ENCODE measurements at places on chromosomes 12 and 14.

DNA sequence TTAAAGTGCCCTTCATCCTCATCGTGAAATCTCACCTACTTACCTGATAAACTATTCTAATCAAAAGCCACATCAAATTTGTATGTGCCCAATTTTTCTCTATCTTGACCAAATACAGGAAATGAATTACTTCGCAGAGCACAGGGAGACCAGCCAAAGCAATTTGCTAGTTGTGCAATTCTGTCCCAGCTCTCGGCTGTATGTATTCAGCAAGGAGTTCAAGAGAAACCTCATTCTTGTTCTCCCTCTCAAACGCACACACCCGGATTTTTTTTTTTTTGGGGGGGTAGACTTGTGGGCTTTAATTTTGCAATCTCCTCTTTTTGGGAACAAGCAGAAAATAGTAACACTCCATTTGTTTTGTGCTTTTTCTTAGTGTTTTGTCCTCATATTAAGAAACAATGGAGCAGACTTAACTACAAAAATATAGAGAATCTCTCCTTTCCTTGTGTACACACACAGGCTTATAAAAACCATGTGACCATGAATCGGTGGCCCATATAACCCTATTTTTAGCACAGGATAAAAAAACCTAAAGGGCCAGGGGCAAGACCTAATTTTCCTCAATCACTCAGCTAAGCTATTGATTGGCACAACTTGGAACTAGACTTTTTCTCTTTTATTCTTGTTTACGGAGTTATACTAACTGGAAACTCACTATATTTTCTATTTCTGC is 64.2 kb downstream of the MBIP start:
- DNase-seq: no peak

GRCh38 chr14:56244138-56244789 is 126.1 kb downstream of the PELI2 start:
- DNase-seq: no peak

- DNase-seq: no peak
These were observed 219.5 kb downstream of the KIF26A start for GRCh38 chr14:104357689-104358527.

DNA sequence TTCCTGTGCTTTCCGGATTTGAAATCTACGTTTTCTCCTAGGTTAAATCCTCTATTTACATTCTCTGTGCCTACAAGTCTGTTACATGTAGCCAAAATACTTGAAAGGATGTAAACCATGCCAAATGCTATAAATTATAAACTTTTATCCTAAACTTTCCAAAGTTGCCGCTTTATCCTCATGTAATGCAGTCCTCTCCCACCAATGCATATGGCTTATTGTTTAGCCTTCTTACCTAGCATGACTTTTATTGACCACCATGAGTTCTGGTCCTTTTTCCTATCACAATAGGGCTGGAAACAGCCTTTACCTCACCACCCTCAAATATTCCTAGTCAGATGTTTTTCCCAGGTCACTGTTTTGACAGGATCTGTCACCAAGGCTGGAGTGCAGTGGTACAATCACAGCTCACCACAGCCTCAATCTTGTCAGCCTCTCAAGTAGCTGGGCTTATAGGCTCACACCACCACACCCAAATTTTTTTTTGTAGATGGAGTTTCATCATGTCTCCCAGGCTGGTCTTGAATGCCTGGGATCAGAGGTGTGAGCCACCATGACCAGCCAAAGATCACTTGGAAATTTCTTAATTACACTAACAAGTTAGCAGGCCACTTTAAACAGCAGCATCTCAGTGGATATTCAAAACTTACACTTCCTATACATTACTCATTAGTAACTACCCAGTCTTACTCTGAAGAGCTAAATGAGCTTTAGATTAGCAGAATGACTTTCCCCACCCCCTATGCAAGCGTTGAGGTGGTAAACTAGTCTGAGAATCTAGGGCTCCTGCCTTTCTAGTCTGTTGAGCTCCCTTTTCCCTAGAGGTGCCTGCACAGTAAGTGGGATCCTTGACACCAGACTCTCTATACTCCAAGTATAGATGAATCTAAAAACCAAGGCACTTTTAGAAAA is 4.1 kb downstream of the TUBA1B start:
- DNase-seq: no peak

DNA sequence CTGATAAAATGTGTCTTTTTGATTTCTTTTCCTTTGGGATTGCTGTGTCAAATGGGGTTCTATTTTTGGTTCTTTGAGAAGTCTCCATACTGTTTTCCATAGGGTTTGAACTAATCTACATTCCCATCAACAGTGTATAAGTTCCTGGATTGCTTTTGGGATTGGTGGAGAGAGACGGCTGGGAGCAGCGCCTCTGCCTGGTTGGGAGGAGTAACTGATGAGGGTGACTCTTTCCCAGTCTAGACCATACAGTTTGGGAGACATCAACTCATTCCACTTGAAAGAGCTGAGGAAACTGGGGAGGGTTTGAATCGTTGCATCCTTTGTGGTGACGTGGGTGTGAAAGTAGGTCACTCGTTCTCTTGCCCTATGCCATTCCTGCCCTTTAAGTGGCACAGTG is 42.3 kb upstream of the KCNA1 start:
- no peak for DNase-seq

DNA sequence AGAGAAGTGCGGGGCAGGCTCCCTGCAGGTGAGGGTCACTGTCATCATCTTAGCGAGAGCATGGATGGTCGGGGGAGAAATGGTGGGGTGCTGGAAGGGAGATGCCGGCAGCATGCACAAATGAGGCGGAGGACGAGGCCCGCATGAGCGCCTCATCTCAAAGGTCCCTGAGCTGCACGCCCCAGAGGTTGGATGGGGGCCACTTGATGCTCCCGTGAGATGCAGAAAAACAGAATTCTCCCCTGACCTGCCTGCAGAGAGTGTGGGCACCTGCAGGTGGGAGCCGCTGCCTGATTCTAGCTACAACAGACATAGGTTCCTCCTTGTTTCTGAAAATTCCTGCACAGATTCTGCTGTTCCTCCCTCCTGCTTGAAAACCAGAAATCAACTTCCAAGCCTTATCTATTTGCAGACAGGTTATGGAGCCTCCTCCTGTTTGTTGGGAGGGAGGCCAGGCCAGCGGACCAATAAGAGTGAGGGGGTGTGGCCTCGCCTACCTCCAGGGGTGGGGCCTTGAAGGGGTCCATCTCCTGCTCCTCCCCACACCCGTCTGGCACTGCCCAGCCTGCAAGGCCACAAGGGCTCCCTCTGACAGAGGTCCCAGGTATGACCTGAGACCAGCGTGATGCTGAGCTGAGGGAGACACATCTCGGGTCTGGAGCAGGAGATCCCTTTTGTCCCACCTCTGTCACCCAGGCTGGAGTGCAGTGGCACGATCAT is 67.2 kb downstream of the KDM2B start:
- DNase-seq: no peak

DNA sequence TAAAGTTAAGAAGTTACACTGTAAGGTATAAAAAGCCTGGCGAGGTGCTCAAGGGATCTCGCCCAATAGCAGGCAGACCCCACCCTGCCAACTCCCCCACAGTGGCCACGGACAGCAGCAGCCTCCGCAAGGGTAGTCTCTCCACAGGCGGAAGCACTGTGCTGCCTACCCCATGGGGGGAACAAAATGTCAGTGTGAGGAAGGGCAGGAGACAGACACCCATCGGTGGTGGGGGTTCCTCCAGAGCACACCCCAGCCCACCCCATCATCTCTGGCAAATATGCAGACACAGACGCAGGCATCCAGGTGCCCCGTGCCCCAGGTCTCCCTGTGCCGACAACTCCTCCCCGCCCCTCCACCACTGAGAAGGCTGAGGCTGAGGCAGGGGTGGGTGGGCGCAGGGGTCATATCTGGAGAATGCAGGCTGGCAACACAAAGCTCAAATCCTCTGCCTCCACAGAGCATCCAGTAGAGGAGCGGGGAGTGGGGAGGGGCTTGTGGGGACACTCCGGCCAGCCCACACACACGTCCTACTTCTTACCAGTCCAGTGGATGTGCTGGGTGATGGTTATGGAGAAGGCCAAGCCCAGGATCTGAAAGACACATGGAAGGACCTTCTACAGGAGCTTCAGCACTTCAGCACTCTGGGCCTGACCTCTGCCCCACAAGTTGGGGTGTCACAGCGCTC is 68.3 kb upstream of the DDX11 start:
- DNase-seq: no peak

DNA sequence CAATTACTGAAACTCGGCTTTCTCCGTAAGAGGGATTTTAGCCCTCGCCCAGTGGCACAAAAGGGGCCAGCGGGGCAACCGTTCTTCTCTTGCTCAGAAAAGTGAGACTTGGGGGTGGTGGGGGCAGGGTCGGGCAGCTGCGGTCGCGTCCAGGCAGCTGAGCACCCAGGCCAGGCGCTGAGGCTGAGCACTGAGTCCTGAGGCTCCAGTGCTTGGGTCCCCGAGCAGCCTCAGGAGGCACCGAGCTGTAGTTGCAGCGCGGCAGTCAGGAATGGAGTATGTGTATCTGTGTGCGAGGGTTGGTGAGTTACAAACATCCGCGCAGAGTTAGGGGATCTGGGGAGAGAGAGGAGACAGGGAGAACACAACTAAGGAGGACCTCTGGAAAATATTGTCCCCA is 4.1 kb upstream of the HOXC6 start:
- no peak for DNase-seq

GRCh38 chr14:24270537-24271133 is 762 bp downstream of the RABGGTA start:
- no peak for DNase-seq

DNA sequence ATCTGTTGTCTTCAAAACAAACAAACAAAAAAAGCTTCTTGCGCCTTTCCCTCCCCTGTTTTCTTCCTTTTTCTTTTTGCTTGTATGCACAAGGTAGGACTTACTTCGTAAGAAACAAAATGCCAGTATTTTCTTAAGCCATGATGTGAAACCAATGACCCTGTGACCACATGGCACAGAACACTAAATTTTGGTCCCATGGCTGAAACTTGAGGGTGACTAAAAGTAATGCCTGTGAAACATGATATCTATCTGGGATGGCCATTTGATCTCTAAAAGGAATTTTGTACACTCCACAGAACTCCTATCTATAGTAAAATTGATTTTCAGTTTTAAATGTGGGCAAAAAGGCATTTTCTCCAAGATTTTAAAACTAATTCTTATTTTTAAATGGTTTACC is 63.6 kb downstream of the PAPOLA start:
- no peak for DNase-seq

DNA sequence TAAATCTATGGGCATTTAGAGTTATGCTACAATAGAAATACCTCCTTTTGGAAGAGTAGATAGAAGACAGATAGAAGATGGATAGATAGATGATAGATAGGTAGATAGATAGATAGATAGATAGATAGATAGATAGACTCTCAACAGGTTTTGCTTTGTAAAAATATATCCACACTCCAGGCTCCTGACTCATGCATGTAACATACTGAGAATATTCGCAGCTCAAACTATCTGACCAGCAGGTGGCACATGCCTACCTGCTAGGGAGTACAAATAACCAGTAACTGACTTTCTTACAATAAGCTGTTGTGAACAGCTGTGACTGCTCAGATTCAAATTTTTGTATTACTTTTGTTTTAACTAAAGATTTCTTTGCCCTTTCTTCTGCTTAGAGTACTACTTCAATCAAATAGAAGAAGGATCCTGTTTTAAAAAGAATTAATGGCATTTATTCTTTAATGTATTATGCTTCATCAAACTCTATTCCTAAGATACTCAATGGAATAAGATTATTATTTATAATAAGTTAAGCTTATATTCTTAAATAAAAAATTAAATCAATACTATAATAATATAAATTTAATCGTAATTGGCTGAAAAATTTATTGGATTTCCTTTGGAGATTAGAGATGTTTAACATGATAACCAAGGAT is 15.8 kb upstream of the CPNE8 start:
- DNase-seq: peak; percentile 11

GRCh38 chr14:100840286-100841065 is 14.6 kb downstream of the MEG3 start:
- peak; percentile 35 for DNase-seq

- DNase-seq: no peak
These were observed 267.7 kb downstream of the RASSF9 start for GRCh38 chr12:85568395-85569103.

DNA sequence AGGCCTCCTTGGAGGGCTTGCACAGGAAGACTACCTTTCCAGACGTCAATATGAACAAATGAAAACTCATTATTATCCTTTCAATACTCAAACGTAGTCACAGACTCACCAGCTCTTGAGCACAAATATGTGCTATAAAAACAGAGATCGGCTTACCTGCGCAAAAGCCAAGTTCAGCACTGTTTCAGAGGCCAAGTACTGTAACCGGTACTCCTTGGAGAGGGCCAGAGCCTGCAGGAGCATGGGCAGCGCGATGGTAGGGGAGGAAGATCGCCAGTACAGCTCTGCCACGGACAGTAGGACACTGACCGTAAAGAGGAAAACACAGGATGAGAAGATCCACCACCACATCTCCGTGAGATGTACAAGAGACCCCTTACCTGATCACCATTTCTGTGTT is 21.6 kb upstream of the CAMKK2 start:
- no peak for DNase-seq

GRCh38 chr12:22518998-22519397 is 25.3 kb downstream of the C2CD5 start:
- no peak for DNase-seq

- no peak for DNase-seq
These were observed 34.9 kb upstream of the EML1 start for GRCh38 chr14:99758121-99758821.

DNA sequence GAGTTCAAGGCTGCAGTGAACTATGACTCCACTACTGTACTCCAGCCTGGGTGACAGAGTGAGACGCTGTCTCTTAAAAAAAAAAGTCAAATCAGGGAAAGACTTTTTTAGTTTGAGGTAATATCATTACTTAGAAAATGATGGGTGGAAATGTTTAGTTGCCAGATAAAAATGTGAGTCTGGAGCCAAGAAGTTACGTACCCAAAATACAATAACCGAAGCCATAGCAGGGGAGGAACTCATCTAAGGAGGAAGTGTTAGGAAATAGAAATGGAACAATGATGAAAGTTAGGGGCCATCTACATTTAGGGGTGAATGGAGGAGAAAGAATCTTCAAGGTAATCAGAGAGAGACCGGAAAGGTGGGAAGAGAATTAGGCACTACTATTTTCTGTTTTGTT is 98.8 kb downstream of the DACT1 start:
- no peak for DNase-seq

- no peak for DNase-seq
These were observed 2.2 kb downstream of the ZBTB1 start for GRCh38 chr14:64506721-64507120.

DNA sequence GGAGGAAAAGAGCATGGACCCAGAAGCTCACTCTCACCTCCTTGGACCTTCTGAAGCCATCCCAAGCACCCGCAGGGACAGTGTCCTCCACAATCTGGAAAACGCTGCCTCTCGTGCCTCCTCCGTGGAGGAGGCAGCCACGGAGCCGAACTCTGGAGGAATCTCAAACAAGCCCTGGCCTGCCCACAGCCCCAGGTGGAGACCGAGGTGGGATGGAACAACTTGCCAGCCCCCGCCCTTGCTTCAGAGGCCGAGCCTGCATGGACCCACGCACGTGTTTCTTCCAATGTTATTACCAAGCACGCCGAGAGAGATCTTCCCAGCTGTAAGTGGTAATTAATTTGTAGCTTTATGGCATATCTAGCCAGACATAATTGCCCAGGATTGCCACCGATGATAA is 61.3 kb downstream of the SCARB1 start:
- no peak for DNase-seq

Data from neural crest cell (in vitro differentiated cells).